ENCODE measurements at places on chromosomes 4 and X.
A peak's percentile ranks its signal among the peaks of the same experiment; 100 is the strongest.

DNA sequence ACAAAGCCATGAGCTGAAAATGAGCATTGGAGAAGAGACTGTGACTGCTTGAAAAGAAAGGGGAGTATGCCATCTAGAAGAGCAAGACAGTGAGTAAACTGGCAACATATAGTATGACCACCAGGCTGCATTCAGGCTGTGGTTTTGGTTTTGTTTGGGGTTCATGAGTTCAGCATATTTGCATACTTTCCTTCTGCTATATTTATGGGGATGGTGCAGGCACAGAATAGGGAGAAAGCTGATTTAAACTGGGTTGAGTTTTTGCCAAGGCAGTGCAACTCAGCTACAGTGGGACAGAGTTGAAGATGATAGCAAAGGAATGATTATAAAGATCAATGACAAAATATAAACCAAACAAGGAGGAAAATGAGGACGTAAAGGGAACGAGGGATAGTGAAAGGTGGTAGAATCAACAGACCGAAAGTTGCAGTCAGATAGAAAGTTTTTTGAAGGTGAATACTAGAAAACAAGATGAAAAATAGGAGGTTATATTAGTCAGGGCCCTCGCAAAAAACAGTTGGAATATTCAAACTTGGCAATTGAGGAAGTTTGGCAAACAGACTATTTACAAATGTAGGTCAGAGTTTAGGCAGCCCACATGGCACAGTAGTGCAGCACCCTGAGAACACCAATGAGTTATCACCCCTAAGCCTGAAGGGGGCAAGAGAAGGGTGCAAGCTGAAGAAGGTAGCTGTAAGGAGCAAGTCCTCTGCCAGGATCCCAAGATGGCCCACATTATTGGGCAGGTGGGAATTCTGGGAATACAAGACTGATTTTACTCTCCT is 114.8 kb upstream of the MAP9 start:
- no peak for DNase-seq

DNA sequence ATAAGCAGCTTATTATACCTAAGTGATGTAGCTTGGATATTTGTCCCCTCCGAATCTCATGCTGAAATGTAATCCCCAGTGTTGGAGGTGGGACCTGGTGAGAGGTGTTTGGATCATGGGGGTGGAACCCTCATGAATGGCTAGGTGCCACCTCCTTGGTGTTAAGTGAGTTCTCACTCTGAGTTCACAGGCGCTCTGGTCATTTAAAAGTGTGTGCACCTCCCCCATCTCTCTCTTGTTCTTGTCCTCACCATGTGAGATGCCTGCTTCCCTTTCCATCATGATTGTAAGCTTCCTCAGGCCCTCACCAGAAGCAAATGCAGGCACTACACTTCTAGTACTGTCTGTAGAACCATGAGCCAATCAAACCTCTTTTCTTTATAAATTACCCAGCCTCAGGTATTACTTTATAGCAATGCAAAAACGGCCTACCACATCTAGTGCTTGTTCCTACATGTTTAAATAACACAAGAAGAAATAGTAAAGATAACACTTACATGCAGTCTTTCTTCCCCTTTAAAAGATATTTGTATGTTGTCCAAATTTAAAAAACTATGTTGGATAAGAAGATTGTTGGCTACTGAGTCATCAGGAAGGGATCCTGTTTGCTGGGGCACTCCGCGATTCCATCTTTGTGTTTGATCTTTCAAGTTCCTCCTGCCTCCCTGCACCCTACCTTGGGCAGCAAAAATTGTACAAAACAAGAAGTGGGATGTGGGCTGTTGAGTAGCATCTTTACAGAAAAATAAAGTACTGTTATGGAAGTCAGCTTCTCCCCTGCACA is 29.7 kb downstream of the PPP1R2C start:
- DNase-seq: no peak

GRCh38 chr4:156085100-156085499 is 131.4 kb upstream of the CTSO start:
- no peak for DNase-seq

GRCh38 chr4:4857809-4858508 is 1.5 kb upstream of the MSX1 start:
- peak; percentile 55 for DNase-seq

DNA sequence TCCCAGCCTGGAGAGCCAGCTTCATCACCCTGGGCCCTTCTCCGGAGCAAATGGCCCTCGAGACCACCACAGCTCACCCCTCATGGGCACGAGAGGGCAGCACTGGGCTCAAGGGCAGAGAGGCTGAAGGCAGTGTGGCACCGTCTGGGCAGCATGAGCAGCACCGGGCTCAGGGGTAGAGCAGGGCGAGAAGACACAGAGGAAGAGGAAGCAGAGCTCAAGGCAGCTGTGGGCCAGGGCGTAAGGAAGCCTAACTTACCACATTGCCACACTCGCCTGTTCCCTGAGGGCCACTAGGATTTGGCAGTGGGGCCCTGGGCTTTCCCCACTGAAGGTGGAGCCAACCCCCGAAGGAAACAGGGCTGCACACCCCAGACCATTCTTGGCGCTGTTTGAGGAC is 15.5 kb downstream of the ZNF185 start:
- no peak for DNase-seq

- DNase-seq: no peak
These were observed 193.4 kb downstream of the FRAS1 start for GRCh38 chr4:78250500-78250899.

- DNase-seq: no peak
These were observed 116.2 kb upstream of the KIT start for GRCh38 chr4:54541426-54542118.

DNA sequence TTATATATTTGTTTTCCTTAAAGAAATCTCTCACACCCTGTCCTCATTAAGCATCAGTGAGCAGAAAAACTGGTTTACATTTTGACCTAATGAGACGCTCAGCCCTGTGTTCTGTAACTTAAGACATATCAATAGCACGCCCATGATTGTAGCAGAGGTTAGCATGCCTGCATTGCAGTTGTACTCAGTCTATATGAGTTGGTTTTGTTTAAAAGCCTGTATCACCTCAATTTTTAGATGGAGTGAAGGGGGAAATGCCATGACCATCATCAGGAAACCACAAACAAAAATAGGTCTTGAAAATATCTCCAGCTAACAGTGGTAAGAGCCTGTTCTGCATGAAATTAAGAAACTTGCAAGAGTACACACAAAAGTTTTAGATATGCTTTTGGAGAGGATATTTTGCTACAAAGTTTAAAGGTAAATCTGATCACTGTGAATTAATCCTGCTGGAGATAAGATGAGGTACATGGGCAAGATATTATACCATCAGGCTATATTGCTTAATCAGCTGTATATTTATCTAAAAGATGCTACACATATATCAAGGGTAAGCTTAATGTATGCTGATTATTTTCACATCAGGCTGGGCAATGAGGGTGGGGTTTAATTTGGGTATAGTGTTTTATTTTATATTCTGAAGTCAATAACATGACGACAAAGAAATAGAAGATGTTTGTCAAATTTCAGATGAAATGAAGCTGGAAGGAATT is 13.1 kb upstream of the COQ2 start:
- DNase-seq: no peak

- no peak for DNase-seq
These were observed 9.3 kb downstream of the TMEM255A start for GRCh38 chrX:120301960-120302359.

Measured in retina (tissue), 1 donor.